ENCODE measurements at places on chromosomes 12 and 14. TPM values are rescaled to one million over a fixed set of nuclear protein-coding genes. Genes with fewer than 3 reads are reported as not detected.

Gene DUSP16
- total RNA-seq, result 3.2 TPM

Gene ZC2HC1C
- not detected for total RNA-seq

Gene DENR
- 28.0 TPM for total RNA-seq

Gene GLI1
- not detected for total RNA-seq

Gene TAC3
- not detected for total RNA-seq

Gene WNT1
- not detected for total RNA-seq

Gene KIF21A
- total RNA-seq, result 9.7 TPM

Gene GDF3
- not detected for total RNA-seq

Gene GLTP
- total RNA-seq, result 39.2 TPM

Gene ACOT4
- 0.49 TPM for total RNA-seq

Gene ADCY6
- total RNA-seq, result 17.5 TPM

Gene DACT1
- total RNA-seq, result 4.5 TPM

Gene UBE3B
- total RNA-seq, result 53.6 TPM

Gene PGF
- 43.1 TPM for total RNA-seq

Gene GRIN2B
- not detected for total RNA-seq

Gene SLCO1A2
- total RNA-seq, result not detected

Gene KLRC1
- total RNA-seq, result not detected
